ENCODE measurements at places on chromosomes 5 and 9. TPM values are rescaled to one million over a fixed set of nuclear protein-coding genes. Genes with fewer than 3 reads are reported as not detected.

The KCNIP1 gene
- total RNA-seq = not detected

The TMEM252 gene
- not detected for total RNA-seq

The ADAMTS2 gene
- total RNA-seq = not detected

DNA sequence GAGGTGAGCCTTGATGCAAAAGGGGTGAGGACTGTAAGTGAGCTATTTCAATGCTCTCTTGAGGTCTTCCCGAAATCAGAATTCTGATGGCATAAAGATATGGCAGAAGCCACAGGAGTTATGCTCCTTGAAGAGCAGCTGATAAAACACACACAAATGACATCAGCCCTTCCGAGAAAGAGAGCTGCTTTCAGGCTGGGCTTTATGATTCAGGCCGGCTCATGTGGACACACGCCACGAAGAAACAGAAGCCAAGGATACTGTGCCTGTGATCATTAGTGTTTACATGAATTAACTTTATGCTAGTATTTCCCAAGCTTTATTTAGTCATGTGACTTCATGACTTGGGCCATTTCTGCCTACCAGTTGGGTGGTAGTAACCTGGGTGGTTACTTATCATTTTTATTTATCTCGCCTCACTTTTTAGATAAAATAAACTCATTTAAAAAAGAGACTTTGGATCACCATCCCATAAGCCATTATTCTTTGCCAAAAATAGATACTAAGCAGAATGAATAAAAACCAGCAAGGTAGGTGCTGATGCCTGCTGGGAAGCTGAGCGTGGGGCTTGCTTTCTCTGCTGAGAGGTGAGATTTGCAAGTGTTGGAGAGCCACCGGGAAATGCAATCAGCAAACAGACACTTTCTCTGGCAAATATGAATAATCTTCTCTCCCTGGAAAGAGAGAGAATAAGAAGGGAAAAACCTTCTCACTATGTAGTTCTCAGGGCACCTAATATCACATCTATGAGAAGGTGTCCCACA is 73.0 kb upstream of the SLC25A51 start:
- no peak for DNase-seq

DNA sequence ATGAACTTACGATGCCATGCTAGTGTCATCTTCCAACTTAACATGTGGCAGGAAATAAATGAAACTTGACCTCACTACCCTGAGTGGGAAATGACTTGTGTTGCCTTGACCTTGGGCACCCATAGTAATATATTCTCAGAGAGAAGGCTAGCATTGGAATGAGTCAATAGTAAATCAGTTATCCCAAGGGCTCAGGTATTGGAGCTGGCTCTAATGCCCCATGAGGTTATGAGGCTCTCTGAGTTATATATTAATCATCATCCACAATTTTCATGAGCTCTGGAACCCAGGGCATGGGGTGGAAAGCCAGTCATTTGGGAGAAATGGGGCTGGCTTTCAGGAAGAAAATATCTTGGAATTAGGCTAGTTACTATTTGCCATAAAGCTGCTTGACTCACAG is 42.4 kb upstream of the SMIM32 start:
- no peak for DNase-seq

DNA sequence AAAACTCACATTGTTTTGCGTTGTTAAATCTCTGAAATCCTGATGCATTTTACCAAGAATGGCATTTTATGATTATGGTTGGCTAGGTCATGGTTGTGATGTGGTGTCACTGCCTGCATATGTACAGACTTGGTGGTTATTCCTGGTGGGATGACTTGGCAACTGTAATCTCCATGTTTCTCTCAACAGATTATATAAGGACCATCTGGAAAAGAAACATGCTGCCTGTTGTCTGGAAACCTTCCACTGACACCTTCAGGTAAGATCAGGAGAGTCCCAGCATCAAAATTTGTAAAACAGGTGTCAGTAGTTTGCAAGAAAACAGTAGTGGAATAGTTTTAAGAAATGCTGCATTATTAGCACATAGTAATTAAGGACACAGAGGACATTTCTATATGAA is 3.0 kb upstream of the ACER2 start:
- DNase-seq = no peak

DNA sequence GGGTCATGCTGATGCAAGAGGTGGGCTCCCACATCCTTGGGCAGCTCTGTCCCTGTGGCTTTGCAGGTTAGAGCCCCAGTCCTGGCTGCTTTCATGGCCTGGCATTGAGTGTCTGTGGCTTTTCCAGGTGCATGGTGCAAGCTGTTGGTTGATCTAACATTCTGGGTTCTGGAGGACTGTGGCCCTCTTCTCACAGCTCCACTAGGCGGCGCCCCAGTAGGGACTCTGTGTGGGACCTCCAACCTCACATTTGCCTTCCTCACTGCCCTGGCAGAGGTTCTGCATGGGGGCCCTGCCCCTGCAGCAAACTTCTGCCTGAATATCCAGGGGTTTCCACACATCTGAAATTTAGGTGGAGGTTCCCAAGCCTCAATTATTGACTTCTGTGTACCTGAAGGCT is 150.1 kb downstream of the NNT start:
- no peak for DNase-seq

GRCh38 chr9:78064075-78064474 is 32.5 kb upstream of the GNAQ start:
- DNase-seq = no peak

DNA sequence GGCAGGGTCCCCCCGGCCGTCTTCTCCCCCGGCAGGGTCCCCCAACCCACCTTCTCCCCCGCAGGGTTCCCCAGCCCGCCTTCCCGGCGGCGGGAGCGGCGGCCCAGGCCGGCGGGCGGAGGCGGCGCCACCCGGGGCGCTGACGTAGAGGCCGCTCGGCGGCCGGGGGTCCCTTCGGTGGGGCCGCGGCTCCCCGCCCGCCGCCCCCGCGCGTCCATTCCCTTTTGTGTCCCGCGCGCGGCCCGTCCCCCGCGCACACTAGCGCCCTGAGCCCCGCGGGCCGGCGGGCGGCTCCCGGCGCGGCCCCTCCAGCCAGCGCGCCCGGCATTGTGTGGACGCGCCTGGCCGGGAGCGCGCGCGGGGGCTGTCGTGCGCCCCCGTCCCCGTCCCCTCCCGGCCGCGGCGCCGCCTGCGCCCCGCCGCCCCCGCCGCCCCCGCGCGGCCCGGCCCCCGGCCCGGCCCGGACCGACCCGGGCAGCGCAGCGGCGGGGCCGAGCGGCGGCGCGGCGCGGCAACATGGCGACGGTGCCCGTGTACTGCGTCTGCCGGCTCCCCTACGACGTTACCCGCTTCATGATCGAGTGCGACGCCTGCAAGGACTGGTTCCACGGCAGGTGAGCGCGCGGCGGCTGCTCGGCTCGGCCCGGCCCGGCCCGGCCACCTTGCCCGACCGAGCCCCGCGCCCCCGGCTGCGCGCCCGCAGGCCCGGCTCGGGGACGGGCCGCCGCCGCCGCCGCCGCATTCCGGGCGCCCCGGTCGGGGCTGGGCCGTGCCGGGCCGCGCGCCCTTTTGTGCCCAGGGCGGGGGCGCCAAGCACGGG is at the start of gene PHF2:
PHF2 (plus strand) TSS at position 327 of the 820 bp plus-strand sequence; CDS start at position 517, 190 bp downstream.
- DNase-seq = peak; percentile 82
